ENCODE measurements at places on chromosomes 6 and 20.

DNA sequence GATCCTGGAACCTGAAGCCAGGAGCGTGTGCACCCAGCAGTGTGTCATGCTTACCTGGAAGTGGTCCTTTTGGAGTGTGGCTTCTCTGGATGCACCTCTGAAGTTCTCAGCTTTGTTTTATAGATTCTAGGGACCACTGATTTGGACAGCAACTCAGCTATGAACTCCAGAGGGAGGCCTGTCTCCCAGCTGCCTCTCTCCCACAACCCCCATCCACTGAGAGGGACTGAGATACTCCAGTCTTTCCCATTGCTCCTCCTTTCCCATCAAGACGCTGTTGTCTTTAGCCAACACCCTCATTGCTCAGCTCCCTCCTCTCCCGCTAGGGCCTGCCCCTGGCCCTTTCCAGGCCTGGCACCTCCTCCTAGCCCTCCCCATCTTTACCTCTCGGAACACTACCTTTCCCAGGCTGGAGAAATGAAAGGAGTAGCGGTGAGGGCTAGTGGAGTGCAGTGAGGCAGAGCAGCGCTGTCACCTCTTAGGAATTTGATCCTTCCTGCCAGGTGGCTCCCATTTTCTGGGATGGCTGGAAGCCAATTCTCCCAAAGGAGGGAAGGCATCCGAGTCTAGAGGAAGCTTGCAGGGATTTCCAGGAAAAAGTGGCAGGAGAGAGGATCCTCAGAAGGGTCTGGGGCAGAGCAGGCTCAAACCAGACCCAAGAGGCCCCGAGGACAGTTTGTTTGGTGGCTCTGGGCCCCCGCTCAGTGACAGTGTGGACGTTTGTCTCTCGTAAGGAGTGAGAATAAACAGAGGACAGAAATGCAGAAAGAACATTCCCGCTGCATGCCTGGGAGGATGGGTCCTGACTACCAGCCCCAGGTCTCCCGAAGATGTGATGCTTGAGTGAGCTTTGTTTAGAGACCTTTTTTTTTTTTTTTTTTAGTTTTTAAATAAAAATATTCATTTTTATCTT, at the start of gene LRRN4:
LRRN4 (minus strand) TSS at position 285 of the 913 bp plus-strand sequence. CDS start 1,261 bp downstream, outside the sequence.
- no peak for DNase-seq

GRCh38 chr6:130113201-130113710, 94.9 kb downstream of the L3MBTL3 start:
- DNase-seq: no peak

DNA sequence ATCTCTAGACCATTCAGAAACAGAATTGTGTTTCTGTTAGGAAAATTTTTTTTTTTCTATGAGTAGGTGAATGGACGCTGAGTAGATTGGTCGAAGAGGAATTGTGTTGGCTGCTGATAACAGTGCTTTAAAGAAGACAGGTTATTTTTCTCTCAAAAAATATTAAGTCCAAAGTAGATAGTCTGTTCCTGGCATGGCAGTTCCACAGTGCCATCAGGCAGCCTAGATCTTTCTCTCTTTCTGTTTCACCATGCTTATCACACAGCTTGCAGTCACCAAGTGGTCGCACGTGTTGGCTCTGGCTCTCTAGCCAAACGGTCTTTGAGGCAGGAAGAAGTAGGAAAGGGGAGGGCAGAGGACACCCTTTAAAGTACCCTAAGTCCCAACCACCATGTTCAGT, 22.4 kb upstream of the SERINC3 start:
- DNase-seq: no peak

DNA sequence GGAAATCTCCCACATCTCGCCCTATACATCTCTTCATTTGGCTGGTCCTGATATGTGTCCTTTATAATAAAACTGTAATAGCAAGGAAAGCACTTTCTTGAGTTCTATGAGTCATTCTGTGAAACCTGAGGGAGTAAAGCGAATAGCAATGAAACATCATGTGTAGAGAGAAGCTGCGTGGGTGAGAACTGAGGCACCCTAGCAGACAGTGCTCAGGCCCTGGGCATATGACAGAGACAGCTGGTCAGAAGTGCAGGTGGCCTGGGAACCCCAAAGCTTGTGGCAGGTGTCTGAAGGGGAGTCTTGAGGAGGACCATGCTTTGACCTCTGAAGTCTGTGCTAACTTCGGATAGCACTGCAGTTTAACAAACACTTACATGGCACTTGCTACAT, 1.3 kb upstream of the BLOC1S5 start:
- no peak for DNase-seq

DNA sequence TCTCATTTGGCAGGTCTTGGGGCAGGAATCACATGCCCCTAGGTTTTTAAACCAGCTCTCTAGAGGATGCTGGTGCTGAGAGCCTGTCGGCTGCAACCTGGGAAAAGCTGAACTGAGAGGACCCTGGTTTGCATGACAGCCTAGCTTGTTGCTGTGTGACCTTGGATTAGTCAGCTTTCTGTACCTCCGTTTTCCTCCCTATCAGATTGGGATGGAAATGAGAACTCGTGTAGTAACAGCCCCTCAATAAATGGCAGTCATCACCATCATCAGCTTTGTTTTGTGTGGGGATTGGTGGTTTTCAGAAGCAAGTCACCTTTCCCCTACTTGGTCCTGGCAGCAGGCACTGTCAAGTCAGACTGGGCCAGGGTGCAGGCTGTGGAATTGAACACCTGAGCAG, 75.2 kb upstream of the MYL9 start:
- DNase-seq: no peak

- no peak for DNase-seq
Measured at GRCh38 chr20:17871181-17871580, 97.4 kb downstream of the SNX5 start.

DNA sequence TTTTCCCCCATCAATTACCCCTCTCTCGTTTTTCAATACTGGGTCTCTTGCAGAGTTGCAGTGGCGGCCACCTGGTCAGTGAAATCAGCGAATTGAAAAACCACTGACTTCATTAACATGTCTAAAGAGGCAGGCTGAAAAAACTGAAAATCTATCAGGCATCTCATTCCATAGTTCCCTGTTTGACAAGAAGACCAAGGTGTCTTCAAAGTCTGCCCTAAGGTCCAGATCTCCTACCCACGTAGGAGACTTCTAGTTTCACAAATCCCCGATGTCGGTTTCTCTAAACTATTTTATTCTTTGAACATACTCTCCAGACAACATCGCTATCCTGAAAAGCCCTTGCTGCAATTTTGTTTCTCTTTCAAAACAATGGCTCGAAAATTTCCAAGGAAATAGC, 796 bp upstream of the TUBB start:
- DNase-seq: no peak

DNA sequence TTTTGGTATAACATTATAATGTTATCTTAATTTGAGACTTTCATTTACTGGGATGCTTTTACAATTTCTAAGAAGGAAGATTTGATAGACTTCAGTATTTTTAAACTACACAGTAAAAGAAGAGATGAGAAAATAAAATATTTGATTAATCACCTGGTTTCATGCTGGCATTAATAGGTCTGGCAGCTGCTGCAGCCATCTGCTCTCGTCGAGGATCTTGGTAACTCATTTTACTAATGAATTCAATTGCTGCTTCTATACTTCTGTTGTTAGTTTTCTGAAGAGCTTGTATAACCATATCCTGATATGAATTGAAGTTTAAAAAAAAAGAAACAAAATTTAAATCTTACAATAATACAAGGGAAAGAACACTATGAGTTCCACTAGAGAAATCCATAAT, 23.0 kb downstream of the LATS1 start:
- DNase-seq: no peak

GRCh38 chr20:18989736-18990474, 176.3 kb downstream of the SCP2D1 start:
- no peak for DNase-seq

DNA sequence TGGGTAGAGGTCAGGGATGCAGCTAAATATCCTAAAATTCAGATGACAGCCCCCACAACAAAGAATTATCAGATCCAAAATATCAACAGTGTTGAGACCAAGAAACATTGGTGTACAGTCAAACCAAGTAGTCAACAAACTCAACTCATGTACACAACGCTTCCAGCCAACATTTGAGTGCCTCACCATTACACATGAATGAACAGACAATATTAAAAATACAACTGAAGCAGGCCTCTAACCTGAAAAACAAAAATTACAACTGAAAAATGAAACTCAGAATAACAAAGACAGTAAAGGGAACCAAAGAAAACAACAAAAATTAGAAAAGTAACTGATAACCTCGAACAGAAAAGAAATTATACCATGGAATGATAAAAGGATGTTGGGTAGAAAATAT, 46.2 kb downstream of the HACE1 start:
- no peak for DNase-seq

DNA sequence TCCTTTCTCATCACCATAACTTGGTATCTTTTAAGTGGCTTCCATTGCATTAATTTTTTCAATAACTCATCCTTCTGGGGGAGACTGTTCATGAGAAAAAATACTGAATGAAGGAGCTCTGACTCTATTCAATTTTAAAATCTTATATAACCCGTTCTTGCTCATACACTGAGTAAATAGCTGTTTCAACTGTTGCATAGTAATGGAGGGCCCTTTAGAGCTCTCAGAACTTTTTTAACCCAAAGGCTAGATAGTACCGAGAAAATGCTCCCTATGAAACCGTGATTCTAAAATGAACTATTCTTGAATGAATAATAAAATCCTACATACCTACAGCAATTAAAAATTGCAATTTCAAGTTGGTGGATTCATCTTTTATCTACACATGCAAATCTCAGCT, 5.3 kb downstream of the SLC2A12 start:
- no peak for DNase-seq

DNA sequence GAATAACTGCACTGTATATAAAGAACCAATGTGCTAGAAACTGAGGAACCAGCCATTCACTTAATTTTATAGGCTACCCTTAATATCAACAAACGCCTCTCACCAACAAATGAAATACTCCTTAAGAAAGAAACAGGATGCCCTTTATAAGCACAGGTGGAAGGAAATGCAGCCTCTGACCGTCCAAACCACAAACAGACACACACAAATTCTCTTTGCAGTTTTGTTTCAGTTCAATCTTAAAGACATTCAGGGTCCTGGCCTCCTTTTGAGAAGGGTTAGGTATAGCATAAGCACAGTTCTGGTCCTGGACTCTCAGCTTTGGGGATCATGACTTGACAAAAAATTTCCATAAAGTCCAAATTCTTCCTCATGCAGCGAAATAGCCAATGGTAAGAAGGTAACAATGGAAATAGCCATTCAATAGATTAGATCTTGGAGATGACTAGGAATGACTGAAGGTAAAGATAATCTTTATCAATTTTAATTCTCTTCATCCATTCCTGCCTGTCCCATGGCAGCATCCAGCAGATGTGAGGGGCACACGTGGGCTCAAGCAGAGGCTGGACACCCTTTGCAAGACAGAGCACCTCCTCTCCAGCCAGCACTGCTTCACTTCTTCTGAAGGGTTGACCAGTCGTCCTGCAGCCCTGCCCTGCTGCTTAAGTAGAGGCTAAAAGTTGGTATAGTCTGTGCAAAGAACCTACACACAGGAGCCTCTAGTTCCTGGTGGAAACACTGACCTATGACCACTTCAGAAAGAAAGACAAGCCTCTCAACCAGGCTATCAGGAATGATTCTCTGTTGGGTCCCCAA, 123.9 kb downstream of the CD83 start:
- no peak for DNase-seq

DNA sequence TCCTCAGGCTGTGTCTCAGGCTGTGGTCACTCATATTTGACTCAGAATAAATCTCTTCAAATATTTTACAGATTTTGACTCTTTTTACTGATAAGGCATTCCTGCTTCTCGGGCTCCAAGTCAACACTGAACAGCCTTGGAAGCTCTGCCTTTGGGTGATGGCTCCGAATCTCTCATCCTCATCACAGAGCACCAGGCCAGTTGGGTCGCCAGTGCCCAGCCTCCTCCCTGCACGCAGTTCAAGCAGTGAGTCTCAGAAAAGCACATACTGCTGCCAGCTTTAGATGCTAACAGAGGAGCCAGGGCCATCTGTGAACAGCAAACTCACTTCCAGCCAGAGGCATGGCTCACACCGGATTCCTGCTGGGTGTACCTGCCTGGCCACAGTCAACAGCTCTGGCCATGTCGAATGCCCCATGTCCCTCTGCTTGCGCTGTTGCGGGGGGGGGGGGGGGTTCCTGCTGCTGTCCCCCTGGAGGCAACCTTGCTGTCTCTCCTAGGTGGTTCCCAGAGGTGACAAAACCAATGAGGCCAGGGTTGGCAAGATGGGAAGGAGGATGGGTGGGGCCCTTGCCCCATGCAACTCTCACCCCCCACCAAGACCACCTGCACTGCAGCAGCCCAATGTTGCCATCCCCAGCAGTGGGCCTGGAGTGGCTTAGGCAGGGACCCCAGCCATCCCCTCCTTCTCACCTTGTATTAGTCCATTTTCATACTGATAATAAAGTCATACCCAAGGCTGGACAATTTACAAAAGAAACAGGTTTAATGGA, 248.8 kb downstream of the ERMARD start:
- no peak for DNase-seq

DNA sequence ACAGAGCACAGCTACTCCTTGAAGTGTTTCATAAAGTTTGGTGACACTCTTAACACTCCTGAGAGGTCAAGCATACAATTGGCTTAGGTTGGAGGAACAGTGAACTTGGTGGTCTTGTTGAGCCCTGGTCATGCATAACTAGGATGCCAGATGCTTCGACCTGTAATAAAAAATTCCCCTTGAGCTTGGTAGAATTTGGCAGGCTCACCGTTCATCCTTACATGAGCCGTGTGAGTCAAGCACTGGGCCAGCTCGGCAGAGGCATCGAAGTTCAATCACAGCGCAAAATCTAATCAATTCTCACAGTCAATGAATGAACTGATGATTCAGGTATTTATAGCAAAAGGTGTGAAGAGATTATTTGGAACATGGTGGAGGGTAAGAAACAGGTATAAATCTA, 33.7 kb downstream of the CYP24A1 start:
- no peak for DNase-seq

GRCh38 chr6:18823782-18824386, 436.7 kb downstream of the RNF144B start:
- DNase-seq: no peak

- DNase-seq: no peak
Measured at GRCh38 chr6:90691823-90692222, 105.0 kb upstream of the MAP3K7 start.

All from stimulated activated CD8-positive, alpha-beta memory T cell treated with anti-CD3 and anti-CD28 coated beads, Interleukin-15, amount 100 ng/mL, for 1 hour (primary cell).